Ascending aorta (tissue), 2 donors: ENCODE measurements at places on chromosomes 2 and 18. TPM values are rescaled to one million over a fixed set of nuclear protein-coding genes. Genes with fewer than 3 reads are reported as not detected.

The UGT1A4 gene
- not detected for total RNA-seq

DNA sequence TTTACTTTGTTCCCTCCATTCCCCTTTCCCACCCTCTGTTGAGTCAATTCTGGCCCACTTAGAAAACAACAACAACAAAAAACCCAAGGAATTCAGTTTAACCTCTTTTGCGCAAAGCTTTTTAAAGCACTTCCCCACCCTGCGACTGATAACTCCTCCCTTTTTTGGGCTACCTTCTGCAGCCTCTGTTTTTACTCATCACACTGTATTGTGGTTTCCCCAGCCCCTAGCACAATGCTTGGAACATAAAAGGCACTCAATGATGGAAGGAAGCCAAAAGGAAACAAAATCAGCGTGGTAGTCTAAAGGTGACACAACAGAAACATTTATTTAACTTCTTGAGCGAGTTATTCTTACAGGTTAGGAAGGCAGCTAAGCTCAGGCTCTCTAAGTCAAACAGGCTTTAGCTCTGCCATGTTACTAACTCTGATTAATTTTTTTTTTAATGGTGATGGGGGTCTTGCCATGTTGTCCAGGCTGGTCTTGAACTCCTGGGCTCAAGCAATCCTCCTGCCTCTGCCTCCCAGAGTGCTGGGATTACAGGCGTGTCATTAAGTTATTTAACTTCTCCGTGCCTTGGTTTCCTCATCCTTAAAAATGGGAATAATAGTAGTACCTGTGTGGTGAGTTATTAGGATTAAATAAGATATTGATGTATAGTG lies 1.3 kb downstream of the CEP68 start:
- no peaks in the 10 kb centered on the region for H3K27me3 ChIP-seq
- no peak for DNase-seq
- H3K36me3 ChIP-seq = no peaks in the 10 kb centered on the region
- peak overlapping the region; percentile 94 for H3K4me3 ChIP-seq
- peaks cover 4% of the 10 kb centered on the region for H3K4me1 ChIP-seq
- peak overlapping the region; percentile 78 for H3K27ac ChIP-seq

GRCh38 chr2:74025971-74026612 lies 41.4 kb downstream of the TET3 start:
- no peak overlapping the region for H3K4me3 ChIP-seq
- no peak overlapping the region for H3K27ac ChIP-seq
- H3K27me3 ChIP-seq = no peaks in the 10 kb centered on the region

GRCh38 chr2:637406-637776 lies 39.8 kb downstream of the TMEM18 start:
- H3K36me3 ChIP-seq = no peaks in the 10 kb centered on the region
- no peaks in the 10 kb centered on the region for H3K27me3 ChIP-seq
- peaks cover 6% of the 10 kb centered on the region for H3K4me1 ChIP-seq
- peak overlapping the region; percentile 45 for H3K4me3 ChIP-seq
- DNase-seq = no peak

GRCh38 chr2:172225786-172226185 lies 123.1 kb upstream of the DLX2 start:
- no peak overlapping the region for H3K4me3 ChIP-seq
- H3K4me1 ChIP-seq = no peaks in the 10 kb centered on the region
- no peaks in the 10 kb centered on the region for H3K27me3 ChIP-seq
- DNase-seq = no peak

DNA sequence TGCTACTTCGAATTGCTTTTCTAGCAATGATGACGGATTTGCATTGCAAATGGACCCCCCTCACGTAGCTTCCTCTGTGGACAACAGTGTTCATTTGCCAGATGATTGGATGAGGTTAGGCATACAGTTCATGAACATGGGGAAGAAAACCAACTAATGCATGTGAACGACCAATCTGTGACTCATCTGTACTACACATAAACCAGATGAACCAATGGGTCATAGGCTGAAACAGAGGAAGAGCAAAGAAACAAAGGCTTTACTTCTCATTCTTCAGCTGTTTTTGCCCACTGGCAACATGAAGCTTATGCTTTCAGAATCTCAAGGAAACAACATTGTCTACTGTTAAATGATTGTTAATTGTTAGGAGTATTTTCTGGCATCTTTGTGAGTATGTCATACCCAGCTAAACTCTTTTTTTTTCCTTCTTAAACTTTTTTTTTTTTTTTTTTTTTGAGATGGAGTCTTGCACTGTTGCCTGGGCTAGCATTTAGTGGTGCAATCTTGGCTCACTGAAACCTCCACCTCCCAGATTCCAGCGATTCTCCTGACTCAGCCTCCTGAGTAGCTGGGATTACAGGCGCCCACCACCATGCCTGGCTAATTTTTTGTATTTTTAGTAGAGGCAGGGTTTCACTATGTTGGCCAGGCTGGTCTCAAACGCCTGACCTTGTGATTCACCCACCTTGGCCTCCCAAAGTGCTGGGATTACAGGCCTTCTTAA lies 35.5 kb downstream of the EFEMP1 start:
- peaks cover 76% of the 10 kb centered on the region for H3K4me1 ChIP-seq
- H3K36me3 ChIP-seq = no peaks in the 10 kb centered on the region
- DNase-seq = no peak
- H3K27me3 ChIP-seq = no peaks in the 10 kb centered on the region
- H3K4me3 ChIP-seq = no peak overlapping the region

GRCh38 chr2:236337465-236338325 lies 73.5 kb upstream of the ASB18 start:
- no peak overlapping the region for H3K27ac ChIP-seq
- H3K36me3 ChIP-seq = no peaks in the 10 kb centered on the region
- DNase-seq = no peak
- peaks cover 5% of the 10 kb centered on the region for H3K4me1 ChIP-seq

The IL1B gene
- total RNA-seq = not detected

The RNU2-63P gene
- total RNA-seq = not detected

- no peak for DNase-seq
- no peaks in the 10 kb centered on the region for H3K36me3 ChIP-seq
- no peak overlapping the region for H3K27ac ChIP-seq
- no peaks in the 10 kb centered on the region for H3K4me1 ChIP-seq
- H3K27me3 ChIP-seq = no peaks in the 10 kb centered on the region
- no peak overlapping the region for H3K4me3 ChIP-seq
Observed at GRCh38 chr2:10346929-10347561, 44.3 kb downstream of the HPCAL1 start.

DNA sequence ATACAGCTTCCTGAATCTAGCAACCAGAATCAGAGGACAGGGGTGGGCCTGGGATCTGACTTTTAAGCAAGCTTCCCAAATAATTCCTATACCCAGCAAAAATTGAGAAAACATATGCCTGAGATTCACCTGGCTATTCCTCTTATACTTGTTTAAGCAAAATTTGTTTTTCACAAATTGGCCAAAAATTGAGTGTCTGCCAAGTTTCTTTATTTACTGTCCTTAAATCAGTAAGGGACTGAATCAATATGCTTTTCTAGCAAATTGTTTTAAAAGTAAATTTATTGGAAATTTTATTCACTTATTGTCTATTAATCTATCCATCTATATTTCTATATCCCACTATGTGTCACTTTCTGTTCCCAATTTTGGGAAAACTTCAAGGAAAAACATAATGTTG lies 337.0 kb upstream of the ZNF804A start:
- H3K4me3 ChIP-seq = no peak overlapping the region
- no peaks in the 10 kb centered on the region for H3K36me3 ChIP-seq
- H3K27me3 ChIP-seq = no peaks in the 10 kb centered on the region
- no peak for DNase-seq
- no peak overlapping the region for H3K27ac ChIP-seq

- H3K36me3 ChIP-seq = no peaks in the 10 kb centered on the region
- peaks cover 14% of the 10 kb centered on the region for H3K4me1 ChIP-seq
- H3K4me3 ChIP-seq = peak overlapping the region; percentile 83
- DNase-seq = no peak
- peak overlapping the region; percentile 97 for H3K27ac ChIP-seq
Observed at GRCh38 chr2:195659982-195660890, 3.2 kb downstream of the SLC39A10 start.

The RGPD4 gene
- not detected for total RNA-seq

DNA sequence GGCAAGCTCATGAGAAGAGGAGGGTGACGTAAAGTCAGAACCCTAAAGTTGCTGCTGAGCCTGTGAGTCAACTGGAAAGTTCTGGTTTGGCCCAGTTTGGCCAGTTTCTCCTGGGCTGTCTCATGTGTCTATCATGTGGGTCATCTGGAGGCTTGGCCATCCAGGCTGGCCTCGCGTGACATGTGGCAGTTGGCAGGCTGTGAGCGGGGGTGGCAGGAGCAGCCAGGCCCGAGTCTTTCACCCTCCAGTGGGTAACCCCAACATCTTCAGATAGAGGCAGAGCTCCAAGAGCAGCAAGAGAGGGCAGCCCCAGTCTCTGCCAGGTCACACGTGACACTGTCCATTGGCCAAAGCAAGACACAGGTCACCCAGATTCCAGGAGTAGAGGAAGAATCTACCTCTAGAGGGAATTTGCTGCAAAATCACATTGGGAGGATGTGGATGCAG lies 51.5 kb downstream of the FHOD3 start:
- H3K36me3 ChIP-seq = no peaks in the 10 kb centered on the region
- no peak overlapping the region for H3K4me3 ChIP-seq
- H3K4me1 ChIP-seq = peaks cover 15% of the 10 kb centered on the region
- DNase-seq = no peak

DNA sequence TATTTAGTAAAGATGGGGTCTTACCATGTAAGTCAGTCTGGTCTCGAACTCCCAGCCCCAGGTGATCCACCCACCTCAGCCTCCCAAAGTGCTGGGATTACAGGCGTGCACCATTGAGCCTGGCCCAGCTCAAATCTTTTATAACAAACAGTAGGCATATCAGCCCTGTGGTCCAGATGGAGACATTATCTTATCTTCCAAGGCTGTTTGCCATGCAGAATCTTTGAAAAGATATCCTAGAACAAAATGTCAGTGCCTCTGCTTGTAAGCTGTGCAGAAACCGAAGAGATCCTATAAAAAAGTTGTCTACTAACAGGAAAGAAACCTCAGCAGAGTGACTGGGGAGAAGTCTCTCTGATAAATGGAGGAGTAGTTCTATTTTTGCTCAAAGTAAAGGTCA lies 142.1 kb downstream of the PTH2R start:
- H3K27me3 ChIP-seq = no peaks in the 10 kb centered on the region
- no peak for DNase-seq
- H3K4me3 ChIP-seq = no peak overlapping the region
- no peaks in the 10 kb centered on the region for H3K4me1 ChIP-seq
- H3K27ac ChIP-seq = no peak overlapping the region

The TUBA4B gene
- total RNA-seq = not detected

GRCh38 chr2:96369186-96369585 lies 33.6 kb downstream of the NCAPH start:
- H3K4me1 ChIP-seq = peaks cover 8% of the 10 kb centered on the region
- no peak overlapping the region for H3K4me3 ChIP-seq
- no peaks in the 10 kb centered on the region for H3K27me3 ChIP-seq
- H3K36me3 ChIP-seq = no peaks in the 10 kb centered on the region

The SERPINB4 gene
- total RNA-seq = not detected

- H3K36me3 ChIP-seq = no peaks in the 10 kb centered on the region
- no peaks in the 10 kb centered on the region for H3K4me1 ChIP-seq
- no peak overlapping the region for H3K4me3 ChIP-seq
- no peak for DNase-seq
- no peaks in the 10 kb centered on the region for H3K27me3 ChIP-seq
- H3K27ac ChIP-seq = no peak overlapping the region
Observed at GRCh38 chr2:150570712-150571111, 83.2 kb upstream of the RND3 start.

- DNase-seq = no peak
- no peaks in the 10 kb centered on the region for H3K4me1 ChIP-seq
- no peaks in the 10 kb centered on the region for H3K27me3 ChIP-seq
Observed at GRCh38 chr2:176658708-176659107, 389.5 kb downstream of the MTX2 start.

DNA sequence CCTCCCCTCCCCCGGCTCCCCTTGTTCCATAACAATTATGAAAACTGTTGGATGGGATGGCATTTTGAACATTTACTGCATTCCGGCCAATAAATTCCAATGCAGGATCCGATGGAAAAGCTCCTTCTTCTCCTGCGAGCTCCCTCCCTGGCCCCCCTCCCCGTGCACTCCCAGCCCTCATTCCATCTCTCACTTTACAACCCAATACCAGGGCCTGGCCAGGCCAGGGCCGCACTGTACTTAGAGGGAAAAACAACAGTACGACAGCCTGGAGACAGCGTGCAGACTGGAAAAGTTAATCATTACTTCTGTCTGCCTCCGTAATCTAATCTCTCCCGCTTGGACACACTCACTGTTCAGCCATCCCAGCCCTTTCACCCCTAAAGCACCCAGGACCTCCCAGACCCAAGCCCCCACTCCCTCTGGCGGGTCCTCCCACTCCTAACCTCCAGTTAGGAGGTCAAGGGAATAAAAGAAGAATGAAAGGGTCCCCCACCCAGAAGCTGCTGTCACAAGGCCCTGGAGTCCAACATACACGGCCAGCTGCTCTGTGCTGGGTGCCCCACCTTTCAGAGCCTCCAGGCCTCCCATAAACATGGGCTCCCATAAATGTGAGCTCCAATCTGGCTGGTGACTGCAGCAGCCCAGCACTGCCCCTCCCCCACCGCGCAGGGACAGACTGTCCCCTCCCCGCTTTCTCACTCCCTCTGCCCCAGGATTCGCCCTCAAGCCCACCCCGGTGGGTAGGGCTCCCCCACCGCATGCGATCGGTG lies 20.6 kb downstream of the SMAD7 start:
- DNase-seq = no peak
- peaks cover 2% of the 10 kb centered on the region for H3K36me3 ChIP-seq
- peak overlapping the region; percentile 97 for H3K27ac ChIP-seq
- H3K4me3 ChIP-seq = peak overlapping the region; percentile 23

The REG1B gene
- not detected for total RNA-seq

GRCh38 chr2:192016265-192016664 lies 169.4 kb upstream of the CAVIN2 start:
- H3K27ac ChIP-seq = no peak overlapping the region
- H3K36me3 ChIP-seq = no peaks in the 10 kb centered on the region
- no peaks in the 10 kb centered on the region for H3K4me1 ChIP-seq
- no peaks in the 10 kb centered on the region for H3K27me3 ChIP-seq
- DNase-seq = no peak
- no peak overlapping the region for H3K4me3 ChIP-seq

The COL3A1 gene
- 411 TPM for total RNA-seq

The FNDC4 gene
- total RNA-seq = 18.1 TPM

GRCh38 chr2:171723716-171724683 lies 36.7 kb downstream of the DYNC1I2 start:
- no peak for DNase-seq
- no peaks in the 10 kb centered on the region for H3K27me3 ChIP-seq
- no peak overlapping the region for H3K4me3 ChIP-seq
- H3K4me1 ChIP-seq = no peaks in the 10 kb centered on the region

DNA sequence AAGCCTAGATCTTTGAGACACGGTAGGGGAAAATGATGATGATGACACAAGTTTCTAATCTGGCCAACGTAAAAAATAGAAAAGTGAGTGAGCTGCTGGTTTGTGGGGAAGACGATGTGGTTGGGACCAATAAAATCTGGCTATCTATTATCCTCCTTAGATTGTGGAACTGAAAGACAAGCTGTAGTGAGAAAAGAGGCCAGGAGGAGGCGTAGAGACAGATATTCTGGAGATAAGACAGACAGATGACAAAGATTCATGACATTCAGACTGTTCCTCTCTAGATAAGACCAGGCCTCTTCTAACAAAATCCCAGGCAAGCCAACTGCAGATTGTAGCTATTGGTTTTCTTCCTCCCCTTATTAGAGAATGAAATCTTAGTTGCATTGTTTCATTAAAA lies 376.3 kb upstream of the UBE2E3 start:
- H3K27ac ChIP-seq = no peak overlapping the region
- no peaks in the 10 kb centered on the region for H3K36me3 ChIP-seq
- no peak for DNase-seq
- H3K27me3 ChIP-seq = no peaks in the 10 kb centered on the region
- H3K4me1 ChIP-seq = no peaks in the 10 kb centered on the region

The IL37 gene
- total RNA-seq = not detected

The BOLL gene
- not detected for total RNA-seq

GRCh38 chr18:32804134-32804888 lies 31.5 kb upstream of the KLHL14 start:
- H3K36me3 ChIP-seq = no peaks in the 10 kb centered on the region
- no peak for DNase-seq
- no peaks in the 10 kb centered on the region for H3K27me3 ChIP-seq

The SLC39A6 gene
- total RNA-seq = 32.1 TPM
